ENCODE measurements at places on chromosomes 1 and 21.

DNA sequence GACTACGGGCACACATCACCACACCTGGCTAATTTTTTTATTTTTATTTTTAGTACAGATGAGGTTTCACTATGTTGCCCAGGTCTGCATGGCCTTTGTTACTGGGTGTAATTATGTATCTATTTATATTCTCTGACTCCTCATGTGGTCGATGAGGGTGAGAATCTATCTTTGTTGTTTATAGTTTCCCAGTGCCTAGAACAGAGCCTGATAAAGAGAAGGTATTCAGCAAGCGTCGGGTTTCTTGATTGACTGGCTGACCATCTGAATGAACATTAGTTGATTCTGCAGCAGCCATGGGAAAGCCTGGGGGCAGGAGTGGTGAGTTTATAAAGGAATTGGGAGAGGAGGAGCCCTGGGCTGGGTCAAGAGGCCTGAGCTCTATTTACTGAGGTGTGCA, 28.5 kb downstream of the SERINC2 start:
- DNase-seq = no peak

GRCh38 chr1:57991289-57991688, 555.2 kb downstream of the OMA1 start:
- DNase-seq = no peak

DNA sequence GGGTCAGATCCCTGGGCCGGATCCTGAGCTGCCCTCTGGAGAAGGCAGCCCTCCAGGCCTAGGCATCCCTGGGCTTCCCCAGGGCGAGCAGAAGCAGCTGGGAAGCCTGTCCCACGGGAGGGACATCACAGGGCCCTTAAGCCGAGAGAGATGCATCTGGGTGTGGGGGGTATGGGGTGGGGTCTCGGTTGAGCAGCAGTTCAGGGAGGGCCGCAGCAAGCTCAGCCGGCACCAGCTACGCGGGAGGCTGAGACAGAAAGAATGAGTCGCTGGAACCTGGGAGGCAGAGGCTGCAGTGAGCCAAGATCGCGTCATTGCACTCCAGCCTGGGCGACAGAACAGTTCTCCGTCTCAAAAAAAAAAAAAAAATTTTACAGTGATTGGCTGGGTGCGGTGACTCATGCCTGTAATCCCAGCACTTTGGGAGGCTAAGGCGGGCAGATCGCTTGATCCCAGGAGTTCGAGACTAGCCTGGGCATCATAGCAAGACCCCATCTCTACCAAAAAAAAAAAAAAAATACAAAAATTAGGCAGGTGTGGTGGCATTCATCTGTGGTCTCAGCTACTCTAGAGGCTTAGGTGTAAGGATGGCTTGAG, 37.7 kb downstream of the RRP1 start:
- DNase-seq = no peak

GRCh38 chr1:48831120-48831978, 54.7 kb upstream of the BEND5 start:
- DNase-seq = no peak

- peak; percentile 70 for DNase-seq
Observed at GRCh38 chr21:45078877-45079281, 4.5 kb downstream of the ADARB1 start.

GRCh38 chr1:215005078-215005477, 77.5 kb upstream of the KCNK2 start:
- DNase-seq = no peak

GRCh38 chr21:30434033-30434631, 4.1 kb downstream of the KRTAP13-4 start:
- DNase-seq = no peak

DNA sequence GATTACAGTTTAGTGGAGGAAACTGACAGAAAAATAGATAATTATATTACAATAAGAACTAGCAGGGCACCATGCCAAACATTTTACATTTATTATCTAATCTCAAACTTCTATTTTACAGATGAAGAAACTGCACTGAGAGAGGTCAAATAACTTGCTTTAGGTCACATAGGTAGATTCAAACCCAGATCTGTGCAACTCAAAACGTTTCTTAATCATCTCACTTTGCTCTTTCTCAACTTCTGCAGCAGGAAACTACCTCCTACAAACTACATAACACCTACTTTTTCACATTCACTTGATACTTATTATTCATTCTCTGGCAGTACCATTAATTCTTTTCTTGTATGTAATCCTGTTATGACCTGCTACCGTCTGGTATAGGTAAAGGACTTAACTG, 49.9 kb upstream of the BCL10 start:
- DNase-seq = no peak

GRCh38 chr1:175765293-175765692, 21.9 kb upstream of the TNR start:
- DNase-seq = no peak

DNA sequence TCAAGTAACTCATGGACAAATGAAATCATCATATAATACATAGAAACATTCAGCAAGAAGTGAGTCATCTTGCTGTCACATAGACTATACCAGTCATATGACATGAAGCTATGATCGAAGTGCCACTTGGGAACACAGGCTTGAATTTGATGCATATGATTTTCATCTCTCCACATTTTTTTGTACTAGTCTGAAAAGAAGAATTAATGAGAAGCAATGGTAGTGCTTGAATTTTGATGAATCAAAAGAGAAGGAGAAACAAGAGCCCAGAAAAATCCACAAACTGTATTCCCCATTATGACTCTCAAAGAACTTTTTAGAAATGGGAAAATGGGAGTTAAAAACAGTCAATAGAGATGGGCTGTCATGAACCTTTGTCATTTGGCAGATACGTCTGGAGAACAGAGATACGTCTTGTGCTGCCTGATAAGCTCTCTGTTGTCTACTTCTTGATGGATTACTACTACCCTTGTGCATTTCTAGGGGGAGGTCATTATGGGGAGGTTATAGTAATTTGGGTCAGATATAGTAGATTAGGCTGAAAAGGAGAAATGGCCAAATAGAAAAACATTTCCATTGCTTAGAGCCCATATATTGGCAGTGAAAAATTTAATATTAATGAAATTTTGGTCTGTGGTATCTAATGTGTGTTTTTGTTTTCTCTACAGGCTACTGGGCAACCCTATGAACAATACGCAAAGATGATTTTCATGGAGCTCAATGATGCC, 8.0 kb upstream of the LEPR start:
- DNase-seq = no peak

- no peak for DNase-seq
Observed at GRCh38 chr1:50637460-50637859, 214.2 kb upstream of the DMRTA2 start.

DNA sequence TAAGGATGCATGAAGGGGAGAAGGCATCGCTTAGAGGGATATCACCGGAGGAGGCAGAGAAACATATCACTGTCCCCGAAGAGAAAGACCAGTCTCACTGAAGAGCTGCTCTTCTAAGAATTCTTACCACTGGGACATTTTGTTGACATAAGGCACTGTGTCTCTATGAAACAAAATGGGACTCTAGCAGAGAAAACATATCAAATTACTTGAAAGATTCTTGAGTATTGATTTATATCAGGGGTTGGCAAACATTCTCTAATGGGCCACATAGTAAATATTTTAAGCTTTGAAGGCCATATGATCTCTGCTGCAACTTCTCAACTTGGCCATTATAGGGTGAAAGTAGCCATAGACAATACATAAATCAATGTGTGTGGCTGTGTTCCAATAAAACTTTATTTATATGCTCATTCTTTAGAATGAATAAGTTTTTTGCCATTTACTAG, 41.0 kb upstream of the GREM2 start:
- no peak for DNase-seq

DNA sequence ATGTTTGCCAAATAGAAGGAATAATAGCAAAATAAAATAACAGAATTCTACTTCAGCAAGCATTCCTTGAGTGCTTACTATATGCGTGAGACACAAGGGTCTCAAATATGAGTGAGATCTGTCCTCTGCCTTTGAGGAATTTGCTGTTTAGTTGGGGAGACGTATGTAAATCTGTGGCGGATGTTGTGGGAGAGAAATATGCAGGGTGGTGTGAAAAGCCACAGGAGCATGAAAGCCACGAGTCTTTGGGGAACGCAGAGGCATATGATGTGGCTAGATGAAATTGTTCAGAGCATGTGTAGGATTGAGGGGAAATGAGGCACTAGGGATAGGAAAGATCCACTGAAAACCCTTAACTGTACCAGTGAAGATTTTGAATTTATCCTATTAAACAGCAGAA, 244.4 kb downstream of the PBX1 start:
- DNase-seq = no peak

DNA sequence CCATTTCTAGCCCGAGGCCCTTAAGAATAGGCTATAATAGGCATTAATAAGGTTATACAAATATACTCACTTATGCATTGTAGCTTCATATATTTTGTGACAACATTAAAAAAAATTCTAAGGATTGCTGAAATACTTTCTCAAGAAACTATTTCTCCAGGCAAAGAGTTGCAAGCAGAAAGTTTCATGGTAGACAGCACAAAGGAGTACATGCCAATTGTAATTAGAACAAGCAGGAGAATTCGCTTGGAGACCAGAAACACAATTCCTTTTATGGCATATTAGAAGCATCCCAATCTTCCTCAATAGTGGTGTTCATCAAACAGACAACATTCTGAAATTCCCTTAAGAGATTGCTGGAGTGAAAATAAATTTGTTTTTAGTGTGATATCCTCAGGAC, 122.8 kb downstream of the CRB1 start:
- DNase-seq = no peak

DNA sequence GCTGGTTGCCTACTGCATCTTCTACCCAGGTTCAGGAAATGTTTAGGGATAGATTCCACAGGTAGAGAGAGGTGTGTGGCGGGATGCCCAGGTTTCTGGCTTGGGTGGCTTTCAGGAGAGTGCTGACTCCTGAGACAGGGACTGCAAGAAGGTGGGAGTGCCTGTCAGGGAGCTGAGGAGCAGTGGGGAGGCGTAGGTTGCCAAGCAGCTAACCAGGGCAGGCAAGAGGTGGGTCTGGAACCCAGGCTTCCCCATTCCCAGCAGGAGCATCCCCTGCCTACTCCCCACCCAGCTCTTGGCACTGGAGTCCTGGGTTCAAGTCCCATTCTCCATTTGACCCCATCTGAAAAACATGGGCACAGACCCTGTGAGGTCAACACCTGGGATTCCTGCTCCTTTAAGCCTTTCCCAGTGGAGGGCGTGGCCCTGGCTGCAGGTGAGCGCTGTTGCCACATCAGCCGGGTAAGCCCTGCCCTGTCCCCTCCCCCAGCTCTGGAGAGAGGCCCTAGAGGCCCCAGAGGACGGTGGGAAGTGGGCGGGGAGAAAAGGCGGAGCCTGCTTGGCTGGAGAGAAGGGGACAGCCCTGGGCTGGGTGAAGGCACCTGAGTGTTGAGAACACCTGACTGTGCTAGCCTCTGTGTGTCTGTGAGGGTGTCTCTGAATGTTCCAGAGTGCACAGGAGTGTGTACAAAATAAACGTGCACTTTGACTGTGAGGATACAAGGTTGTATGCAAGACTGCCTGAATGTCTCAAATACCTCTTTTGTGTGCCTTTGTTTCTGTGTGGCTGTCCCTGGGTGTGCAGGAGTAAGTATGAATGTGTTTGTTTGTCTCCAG, 14.0 kb upstream of the SYNC start:
- no peak for DNase-seq

- no peak for DNase-seq
Observed at GRCh38 chr1:210757677-210758076, 376.3 kb downstream of the KCNH1 start.

DNA sequence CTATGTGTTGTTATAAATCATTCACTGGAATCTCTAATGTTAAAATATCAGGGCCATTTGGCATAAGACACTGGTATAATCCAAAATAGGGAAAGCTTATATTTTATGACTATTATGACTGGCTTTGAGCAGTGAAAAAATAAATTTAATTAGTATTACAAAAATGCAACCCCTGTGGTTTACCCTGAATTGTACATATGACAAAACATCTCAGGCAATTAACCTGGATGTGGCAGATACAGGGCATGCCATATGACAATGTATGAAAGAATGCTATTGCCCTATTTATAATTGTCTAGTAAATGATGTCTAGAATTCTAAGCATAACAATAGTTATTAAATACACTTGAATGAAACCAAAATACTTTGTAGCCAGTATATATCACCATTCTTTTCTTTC, 532.5 kb upstream of the ADGRL4 start:
- no peak for DNase-seq

GRCh38 chr21:33481314-33481943, 1.7 kb upstream of the TMEM50B start:
- no peak for DNase-seq

DNA sequence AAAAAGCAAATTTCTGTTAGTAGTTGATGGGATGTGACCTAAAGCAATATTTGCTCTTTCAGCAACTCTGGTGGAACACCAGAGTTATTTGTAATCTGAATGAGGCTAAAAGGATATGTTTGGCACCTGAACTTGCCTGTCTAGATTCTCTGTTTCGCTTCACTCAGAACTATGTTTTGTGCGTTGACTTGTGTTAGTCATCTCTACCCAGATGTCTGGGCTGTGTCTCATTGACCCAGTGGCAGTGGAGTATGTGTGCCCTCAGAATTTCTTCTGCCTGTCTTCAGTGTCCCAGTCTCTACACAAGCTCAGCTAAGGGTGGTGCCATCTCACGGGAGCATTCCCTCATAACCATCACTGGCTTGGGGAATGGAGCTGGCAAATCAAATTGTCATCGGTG, 13.9 kb downstream of the KCNK1 start:
- DNase-seq = no peak

DNA sequence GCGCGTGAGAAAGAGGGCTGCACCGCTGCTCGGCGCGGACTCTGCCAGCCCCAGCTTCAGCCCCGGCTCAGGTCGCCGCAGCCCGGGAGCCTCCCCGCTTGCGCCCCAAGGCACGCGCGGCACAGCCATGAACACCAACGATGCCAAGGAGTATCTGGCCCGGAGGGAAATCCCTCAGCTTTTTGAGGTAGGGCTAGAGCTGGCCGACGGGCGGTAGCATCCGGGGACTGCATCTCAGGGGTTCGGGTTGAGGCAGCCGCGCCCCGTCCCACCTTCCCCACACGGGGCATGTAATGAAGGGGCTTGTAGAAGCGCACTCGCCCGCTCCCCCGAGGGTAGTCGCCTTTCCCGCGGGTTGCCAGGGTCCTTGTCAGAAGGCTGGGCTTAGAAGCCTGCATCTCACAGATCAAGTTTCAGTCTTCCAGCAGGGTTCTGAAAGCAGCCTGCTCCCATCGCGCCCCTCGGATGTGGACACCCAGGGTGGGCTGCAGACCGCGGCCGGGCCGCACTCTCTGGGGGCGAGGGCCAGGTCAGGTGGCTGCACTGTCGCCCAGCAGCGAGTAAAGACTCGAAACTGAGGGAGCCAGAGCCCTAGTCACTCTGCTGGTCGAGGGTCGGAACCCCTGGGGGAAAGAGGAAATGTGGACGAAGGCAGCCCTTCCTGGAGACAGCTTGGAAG, 507 bp downstream of the AK5 start:
- DNase-seq = peak; percentile 7

- no peak for DNase-seq
Observed at GRCh38 chr1:43648876-43649477, 972 bp upstream of the KDM4A start.

GRCh38 chr1:204920511-204920910, 49.8 kb downstream of the NFASC start:
- no peak for DNase-seq

All from stimulated activated CD8-positive, alpha-beta memory T cell treated with anti-CD3 and anti-CD28 coated beads, Interleukin-15, amount 100 ng/mL, for 4 hours (primary cell).